ENCODE measurements at places on chromosomes 2 and 18. TPM values are rescaled to one million over a fixed set of nuclear protein-coding genes. Genes with fewer than 3 reads are reported as not detected.

Gene SP9
- not detected for total RNA-seq

DNA sequence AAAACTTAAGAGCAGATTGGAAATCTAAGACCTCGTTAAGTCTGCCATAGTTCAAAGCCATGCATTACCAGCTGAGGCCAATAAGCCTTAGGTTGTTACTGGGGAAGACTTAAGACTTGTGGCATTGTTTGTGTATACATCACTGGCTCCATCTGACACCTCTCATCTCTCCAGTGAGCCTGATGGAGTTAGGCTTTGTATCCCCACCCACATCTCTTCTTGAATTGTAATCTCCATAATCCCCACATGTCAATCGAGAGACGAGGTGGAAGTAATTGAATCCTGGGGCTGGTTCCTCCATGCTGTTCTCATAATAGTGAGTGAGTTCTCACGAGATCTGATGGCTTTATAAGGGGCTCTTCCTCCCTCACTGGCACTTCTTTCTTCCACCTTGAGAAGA is 404.6 kb downstream of the ARHGAP15 start:
- H3K27me3 ChIP-seq: no peaks in the 10 kb centered on the region
- H3K4me3 ChIP-seq: no peak overlapping the region
- peaks cover 15% of the 10 kb centered on the region for H3K4me1 ChIP-seq
- DNase-seq: no peak
- peaks cover 16% of the 10 kb centered on the region for H3K36me3 ChIP-seq

- no peak overlapping the region for H3K4me3 ChIP-seq
- no peaks in the 10 kb centered on the region for H3K27me3 ChIP-seq
- no peak for DNase-seq
- H3K27ac ChIP-seq: peak overlapping the region; percentile 87
- H3K4me1 ChIP-seq: peaks cover 53% of the 10 kb centered on the region
Measured at GRCh38 chr2:161067846-161068350, 92.3 kb upstream of the TANK start.

DNA sequence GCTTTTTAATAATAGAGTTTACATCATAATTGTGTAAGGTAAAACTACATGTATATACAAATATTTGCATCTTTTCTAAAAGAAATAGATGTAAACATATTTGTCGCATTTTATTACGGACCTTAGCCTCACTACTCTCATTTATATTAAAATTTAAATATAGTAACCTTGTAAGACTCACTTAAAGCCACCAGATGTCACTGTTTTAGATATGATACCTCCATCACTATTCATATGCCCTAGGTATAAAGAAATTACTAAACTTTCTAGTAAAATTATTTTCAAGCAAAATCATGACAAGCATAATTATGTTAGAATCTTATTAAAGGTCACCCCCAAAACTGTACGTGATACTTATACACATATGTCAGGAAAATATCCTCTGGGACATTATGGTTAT is 674.3 kb upstream of the REG3G start:
- no peaks in the 10 kb centered on the region for H3K4me1 ChIP-seq
- H3K4me3 ChIP-seq: no peak overlapping the region
- DNase-seq: no peak

Gene ASB18
- not detected for total RNA-seq

DNA sequence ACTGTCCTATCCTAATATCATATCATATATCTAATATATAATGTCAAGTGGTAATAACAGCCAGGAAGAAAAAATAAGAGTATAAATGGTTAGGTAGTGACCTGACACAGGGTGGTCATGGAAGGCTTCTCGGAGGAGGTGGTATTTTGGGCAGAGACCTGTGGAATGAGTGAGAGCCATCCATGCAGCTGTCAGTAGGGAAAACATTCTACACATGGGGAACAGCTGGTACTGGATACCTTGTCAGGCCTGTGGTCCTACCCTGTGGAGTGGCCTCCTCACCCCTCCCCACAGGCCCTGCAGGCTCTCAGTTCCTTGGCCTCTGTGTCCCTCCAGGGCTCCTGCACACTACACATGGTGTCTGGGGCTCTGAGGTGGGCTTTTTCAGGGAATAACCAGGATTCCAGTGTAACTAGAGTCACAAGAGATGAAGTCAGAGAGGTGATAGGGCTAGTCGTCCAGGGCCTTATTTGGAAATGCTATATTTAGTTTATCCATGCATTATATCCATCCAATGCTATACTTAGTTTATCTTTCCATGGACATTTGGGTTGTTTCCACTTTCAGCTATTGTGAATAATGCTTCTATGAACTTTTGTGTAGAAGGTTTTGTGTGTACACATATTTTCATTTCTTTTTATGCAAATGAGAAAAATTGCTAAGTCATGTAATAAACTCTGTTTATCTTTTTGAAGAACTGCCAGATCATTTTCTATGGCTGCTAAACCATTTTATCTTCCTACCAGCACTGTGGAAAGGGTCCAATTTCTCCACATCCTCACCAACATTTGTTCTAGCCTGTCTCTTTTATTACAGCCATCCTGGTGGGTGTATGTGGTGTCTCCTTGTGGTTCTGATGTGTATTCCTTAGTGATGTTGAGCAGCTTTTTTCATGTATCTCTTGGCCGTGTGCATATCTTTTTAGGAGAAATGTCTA is 75.6 kb downstream of the TPGS2 start:
- no peak overlapping the region for H3K4me3 ChIP-seq
- peaks cover 7% of the 10 kb centered on the region for H3K27me3 ChIP-seq
- H3K27ac ChIP-seq: no peak overlapping the region
- no peaks in the 10 kb centered on the region for H3K4me1 ChIP-seq
- DNase-seq: no peak

GRCh38 chr2:85272357-85272756 is 55.4 kb downstream of the TGOLN2 start:
- H3K4me3 ChIP-seq: no peak overlapping the region
- DNase-seq: no peak
- H3K36me3 ChIP-seq: no peaks in the 10 kb centered on the region
- no peak overlapping the region for H3K27ac ChIP-seq
- H3K27me3 ChIP-seq: peaks cover 12% of the 10 kb centered on the region
- H3K4me1 ChIP-seq: no peaks in the 10 kb centered on the region

GRCh38 chr2:168190590-168191336 is 56.6 kb downstream of the STK39 start:
- no peaks in the 10 kb centered on the region for H3K36me3 ChIP-seq
- H3K27ac ChIP-seq: peak overlapping the region; percentile 20
- H3K4me3 ChIP-seq: no peak overlapping the region
- peaks cover 64% of the 10 kb centered on the region for H3K4me1 ChIP-seq
- no peak for DNase-seq

GRCh38 chr2:71962911-71963694 is 184.6 kb downstream of the CYP26B1 start:
- no peak for DNase-seq
- H3K36me3 ChIP-seq: peaks cover 2% of the 10 kb centered on the region
- no peak overlapping the region for H3K27ac ChIP-seq
- peaks cover 5% of the 10 kb centered on the region for H3K27me3 ChIP-seq
- H3K4me1 ChIP-seq: no peaks in the 10 kb centered on the region

Gene GAL3ST2
- total RNA-seq: 2.8 TPM

DNA sequence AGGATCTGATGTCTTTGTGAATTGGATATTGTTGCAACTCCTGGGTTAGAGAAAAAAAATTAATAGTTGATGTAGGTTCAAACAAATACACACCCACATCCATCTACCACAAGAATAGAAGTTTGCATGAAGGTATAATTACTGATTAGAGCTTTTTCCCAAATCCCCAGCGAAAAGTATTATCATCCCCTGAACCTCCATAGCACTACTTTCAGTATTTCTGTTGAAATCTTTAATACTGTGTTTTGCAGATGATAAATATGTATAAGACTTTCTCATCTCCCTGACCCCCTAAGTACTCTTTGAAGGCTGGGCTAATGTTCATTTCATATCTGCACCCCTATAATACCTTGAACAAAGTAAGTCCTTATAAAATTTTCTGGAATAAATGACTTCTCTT is 6.4 kb downstream of the FN1 start:
- DNase-seq: no peak
- no peaks in the 10 kb centered on the region for H3K4me1 ChIP-seq
- peaks cover 65% of the 10 kb centered on the region for H3K27me3 ChIP-seq
- no peaks in the 10 kb centered on the region for H3K36me3 ChIP-seq
- H3K4me3 ChIP-seq: no peak overlapping the region

DNA sequence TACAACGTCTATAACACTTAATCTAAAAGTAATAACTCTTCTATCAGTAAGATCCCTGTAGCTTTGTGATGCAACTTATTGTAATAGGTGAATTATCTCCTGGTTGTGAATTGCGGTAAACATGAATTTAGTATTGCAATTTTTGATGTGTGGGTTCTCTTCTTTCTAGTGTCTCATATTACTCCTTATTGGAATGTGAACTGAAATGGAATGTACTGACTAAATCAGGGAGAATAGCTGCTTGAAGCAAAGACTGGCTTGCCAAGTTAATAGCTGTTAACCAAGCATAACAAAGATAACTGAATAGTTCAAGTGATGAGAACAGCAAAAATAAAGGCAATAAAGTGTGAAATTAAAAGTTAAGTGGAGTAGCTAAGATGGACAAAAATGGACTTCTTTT is 60.5 kb upstream of the TFPI start:
- H3K4me1 ChIP-seq: no peaks in the 10 kb centered on the region
- no peak overlapping the region for H3K27ac ChIP-seq
- H3K4me3 ChIP-seq: no peak overlapping the region
- DNase-seq: no peak
- no peaks in the 10 kb centered on the region for H3K36me3 ChIP-seq
- no peaks in the 10 kb centered on the region for H3K27me3 ChIP-seq

Gene FOXI3
- total RNA-seq: not detected

Gene ZSCAN30
- total RNA-seq: 25.6 TPM

DNA sequence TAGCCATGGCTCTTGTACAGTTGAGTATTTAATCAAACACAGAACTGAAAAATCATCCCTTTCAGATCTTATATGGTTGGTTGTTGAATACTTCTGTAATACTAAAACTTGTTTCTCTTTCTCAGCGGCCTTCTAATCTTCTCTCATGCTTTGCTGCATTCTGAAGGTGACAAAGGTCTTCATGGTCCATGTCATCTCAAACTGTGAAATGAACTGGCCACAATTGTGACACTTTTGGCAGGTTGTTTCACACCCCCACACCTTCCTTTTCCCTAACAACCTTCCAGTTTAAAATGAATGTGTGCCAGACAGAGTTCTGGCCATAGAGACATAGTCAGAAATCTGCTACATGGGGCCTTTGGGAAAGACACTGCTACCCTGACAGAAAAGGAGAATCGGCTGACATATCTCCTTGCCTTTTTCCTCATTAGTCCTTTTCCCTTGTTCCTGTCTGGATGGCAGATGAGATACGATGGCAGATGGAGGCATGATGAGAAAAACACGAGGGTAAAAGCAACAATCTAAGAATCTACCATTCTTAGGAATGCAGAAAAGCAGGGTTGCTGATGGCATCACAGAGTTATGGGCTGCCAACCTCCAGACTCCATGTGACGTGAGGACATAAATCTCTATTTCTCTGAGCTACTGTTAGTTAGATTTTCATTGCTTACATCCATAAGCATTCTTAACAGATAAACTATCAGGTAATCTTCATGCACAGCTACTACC is 106.5 kb downstream of the PIGN start:
- no peaks in the 10 kb centered on the region for H3K36me3 ChIP-seq
- no peak overlapping the region for H3K4me3 ChIP-seq
- H3K4me1 ChIP-seq: peaks cover 7% of the 10 kb centered on the region
- DNase-seq: no peak

Data from natural killer cell treated with Interleukin-12 subunit alpha and Interleukin-12 subunit beta and Interleukin-15 and Interleukin-18, amount 100 ng/mL, for 72 hours (primary cell).